ENCODE measurements at places on chromosomes 6 and 20.

DNA sequence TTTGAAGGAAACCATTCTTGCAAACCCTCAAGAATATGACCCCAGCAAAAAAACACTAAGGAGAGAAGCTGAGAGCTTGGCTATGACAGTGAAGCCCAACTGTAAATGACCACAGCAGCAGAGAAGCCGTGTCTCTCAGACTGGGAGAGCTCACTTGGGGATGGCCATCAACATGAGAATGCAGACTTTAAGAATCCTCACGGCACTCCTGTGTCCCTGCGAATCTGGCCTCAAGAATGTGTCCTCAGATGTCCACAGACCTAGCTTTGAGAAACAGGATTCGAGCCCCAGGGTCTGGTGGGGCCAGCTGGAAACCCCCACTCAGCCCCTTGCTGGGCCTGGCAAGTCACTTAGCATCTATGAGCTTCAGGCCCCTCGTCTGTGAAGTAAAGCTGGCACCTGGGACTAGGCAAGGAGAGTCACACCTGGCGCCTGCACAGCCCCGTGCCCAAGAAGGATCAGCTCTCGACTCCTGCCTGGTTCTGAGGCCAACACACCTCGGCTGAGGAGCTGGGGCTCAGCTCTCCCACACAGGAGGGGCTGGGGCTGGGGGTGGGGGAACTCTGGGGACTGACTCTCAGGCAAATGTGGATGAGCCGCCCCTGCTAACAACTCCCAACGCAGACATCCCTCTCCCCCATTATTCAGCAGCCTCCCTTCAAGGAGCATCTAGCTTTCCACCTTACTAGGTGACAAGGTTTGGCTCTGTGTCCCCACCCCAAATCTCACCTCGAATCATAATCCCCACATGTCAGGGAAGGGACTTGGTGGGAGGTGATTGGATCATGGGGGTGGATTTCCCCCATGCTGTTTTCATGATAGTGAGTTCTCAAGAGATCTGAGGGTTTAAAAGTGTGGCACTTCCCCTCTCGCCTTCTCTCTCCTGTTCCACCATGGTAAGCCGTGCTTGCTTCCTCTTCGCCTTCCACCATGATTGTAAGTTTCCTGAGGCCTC lies 97.7 kb downstream of the GRM4 start:
- DNase-seq = no peak

GRCh38 chr6:19279273-19279684 lies 557.9 kb upstream of the ID4 start:
- no peak for DNase-seq

DNA sequence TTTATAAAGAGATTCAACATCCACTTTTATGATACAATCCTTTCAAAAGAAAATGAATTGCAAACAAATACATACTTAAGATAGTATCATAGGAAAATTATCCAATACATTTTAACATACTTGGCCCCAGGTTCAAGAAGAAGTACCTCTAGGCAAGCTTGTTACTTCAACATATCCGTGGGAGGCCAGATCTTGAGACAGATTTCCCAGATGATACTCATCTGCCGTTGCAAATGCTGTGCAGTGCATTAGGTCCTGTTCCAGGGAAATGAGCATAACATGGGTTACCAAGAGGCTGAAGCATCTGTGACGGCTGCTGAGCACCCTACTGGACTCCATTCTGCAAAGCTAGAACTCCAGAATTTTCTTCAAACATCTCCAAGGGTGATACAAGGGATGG lies 15.6 kb downstream of the RMND1 start:
- DNase-seq = no peak

DNA sequence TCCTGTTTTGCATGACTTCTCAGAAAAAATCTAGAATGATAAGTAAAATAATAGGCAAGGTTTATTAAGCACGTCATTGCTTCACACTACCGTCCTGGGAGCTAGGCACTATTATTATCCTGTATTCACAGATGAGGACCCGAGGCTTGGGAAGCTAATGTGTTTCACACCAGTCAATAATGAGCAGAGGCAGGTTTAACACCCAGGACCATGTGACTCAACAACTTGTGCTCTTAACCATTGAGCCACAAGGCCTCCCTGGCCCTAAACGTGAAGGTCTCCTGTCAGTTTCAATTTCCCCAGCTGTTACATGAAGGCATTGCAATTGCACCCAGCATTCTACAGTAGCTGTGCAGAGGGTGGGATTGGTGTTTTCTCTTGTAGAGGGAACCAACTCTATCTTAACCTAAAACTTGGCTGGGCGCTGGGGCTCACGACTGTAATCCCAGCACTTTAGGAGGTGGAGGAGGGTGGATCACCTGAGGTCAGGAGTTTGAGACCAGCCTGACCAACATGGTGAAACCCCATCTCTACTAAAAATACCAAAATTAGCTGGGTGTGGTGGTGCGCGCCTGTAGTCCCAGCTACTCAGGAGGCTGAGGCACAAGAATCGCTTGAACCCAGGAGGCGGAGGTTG lies 191.2 kb downstream of the BCAS1 start:
- DNase-seq = no peak

- no peak for DNase-seq
Observed at GRCh38 chr20:16975682-16976081, 227.5 kb downstream of the OTOR start.

GRCh38 chr6:3433005-3433404 lies 23.8 kb downstream of the SLC22A23 start:
- DNase-seq = no peak
